Sciatic nerve (tissue), 2 donors: ENCODE measurements at places on chromosomes 4 and X.

DNA sequence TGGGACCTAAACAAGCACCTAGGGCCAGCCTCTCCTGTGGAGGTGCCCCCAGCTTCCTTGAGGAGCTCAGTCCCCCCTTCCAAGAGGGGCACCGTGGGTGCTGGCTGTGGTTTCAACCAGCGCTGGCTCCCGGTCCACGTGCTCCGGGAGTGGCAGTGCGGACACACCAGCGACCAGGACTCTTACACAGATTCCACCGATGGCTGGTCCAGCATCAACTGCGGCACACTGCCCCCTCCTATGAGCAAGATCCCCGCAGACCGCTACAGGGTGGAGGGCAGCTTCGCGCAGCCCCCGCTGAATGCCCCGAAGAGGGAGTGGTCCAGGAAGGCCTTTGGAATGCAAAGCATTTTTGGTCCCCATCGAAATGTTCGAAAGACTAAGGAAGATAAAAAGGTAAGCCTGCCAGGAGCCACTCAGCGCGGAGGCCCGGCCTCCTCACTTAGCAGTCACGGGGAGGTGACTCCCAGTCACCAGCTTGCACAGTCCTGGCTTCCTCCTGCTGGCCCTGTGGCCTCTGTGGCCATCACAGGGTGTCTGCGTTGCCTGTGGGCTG lies 24.9 kb downstream of the RGS12 start:
- peak; percentile 55 for DNase-seq

DNA sequence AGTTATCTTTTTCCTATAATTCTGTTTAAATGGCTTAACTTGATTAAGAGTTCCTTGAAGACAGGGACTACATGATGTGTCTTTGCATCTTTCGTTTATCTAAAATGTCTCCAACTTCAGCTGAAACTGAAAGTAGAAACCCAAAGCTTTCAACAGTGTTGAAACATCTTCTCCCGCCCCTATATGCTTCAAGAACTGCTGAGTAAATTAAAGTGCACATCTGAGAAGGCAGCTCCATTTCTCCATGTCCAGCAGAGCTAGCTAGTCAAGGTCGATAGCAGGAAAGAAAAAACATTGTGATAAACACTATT lies 185.7 kb upstream of the TBL1X start:
- no peak for DNase-seq

GRCh38 chr4:168759321-168759720 lies 250.7 kb downstream of the CBR4 start:
- DNase-seq = no peak

- no peak for DNase-seq
These were observed 637.6 kb upstream of the EPHA5 start for GRCh38 chr4:66307641-66308438.

- DNase-seq = no peak
These were observed 598.5 kb upstream of the PITX2 start for GRCh38 chr4:111221371-111221770.

GRCh38 chrX:67652543-67652942 lies 108.7 kb downstream of the AR start:
- DNase-seq = no peak

- no peak for DNase-seq
These were observed 35.1 kb upstream of the TACR3 start for GRCh38 chr4:103754844-103755243.

- peak; percentile 63 for DNase-seq
These were observed 160.7 kb upstream of the LDB2 start for GRCh38 chr4:17058916-17059741.

- no peak for DNase-seq
These were observed 2.8 kb upstream of the TENM3 start for GRCh38 chr4:182240161-182241130.

DNA sequence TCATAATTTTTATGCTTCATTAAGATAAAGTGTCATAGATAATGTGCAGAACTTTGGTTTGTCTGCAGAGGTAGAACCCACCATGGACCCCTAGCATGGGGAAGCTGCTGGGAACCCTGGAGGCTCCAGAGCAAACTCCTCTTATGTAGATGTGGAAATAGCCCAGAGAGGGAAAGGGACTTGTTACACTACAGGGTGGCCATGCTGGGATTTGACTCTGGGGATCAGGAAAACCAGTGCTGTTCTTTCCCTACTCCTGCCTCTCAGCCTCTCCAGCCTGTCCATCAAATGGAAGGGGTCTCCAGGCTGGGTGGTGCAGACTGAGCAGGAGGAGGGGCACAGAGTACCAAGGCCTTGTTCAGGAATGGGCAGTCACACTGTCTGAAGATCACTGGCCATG lies 54.2 kb downstream of the MSX1 start:
- no peak for DNase-seq

DNA sequence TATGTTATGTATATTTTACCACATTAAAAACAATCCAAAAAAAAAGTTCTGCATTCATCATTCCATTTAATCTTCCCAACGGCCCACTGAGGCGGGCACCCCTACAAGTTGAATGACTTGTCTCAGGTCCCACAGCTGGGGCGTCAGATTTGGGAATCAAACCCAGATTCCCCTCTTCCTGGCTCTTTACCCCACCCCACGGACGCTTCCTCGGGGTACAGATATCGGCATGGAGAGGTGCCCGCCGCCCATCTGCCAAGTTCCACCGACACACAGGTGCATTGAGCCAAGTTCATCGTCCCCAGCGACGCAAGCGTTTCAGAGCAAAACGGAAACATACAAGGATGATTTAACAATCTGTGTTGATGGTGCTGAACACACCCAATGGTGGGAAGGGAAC lies 36.9 kb upstream of the MAN2B2 start:
- DNase-seq = no peak

DNA sequence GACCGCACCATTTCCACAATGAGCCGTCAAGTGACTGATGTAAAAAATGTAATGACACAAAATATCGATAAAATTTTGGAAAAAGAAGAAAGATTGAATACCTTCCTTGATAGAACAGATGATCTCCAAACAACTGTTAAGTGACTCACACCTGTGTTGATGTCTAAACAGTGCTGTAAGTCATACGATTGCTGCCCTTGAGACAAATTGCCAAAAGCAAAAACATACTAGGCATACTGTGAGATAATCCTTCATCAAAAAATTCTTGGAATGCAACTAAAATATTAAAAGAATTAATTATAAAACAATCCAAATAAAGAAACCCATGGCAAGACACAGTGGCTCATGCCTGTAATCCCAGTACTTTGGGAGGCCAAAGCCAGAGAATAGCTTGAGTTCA lies 53.4 kb downstream of the HNRNPD start:
- DNase-seq = no peak

DNA sequence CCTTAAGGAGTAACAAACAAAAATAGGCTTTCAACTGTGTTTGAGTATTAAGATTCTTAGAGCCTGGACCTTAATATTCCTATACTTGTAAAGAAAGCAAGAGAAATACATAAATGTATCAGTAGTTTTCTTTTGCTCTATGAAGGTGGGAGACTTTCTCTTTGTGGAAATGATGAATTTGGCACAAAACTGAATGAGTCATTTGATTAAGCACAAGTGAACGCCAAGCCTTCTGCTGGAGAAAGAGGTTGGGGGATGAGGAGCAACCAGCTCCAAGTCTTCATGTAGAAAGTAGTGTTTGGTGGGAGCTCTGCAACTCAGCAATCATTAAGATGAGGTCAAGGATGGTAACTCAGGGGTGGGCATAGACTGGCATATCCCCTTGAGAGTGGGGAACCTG lies 49.6 kb downstream of the MEPE start:
- no peak for DNase-seq

- DNase-seq = no peak
These were observed 12.3 kb upstream of the SCOC start for GRCh38 chr4:140361099-140361498.

- no peak for DNase-seq
These were observed 75.8 kb upstream of the PCDH18 start for GRCh38 chr4:137608085-137608484.

DNA sequence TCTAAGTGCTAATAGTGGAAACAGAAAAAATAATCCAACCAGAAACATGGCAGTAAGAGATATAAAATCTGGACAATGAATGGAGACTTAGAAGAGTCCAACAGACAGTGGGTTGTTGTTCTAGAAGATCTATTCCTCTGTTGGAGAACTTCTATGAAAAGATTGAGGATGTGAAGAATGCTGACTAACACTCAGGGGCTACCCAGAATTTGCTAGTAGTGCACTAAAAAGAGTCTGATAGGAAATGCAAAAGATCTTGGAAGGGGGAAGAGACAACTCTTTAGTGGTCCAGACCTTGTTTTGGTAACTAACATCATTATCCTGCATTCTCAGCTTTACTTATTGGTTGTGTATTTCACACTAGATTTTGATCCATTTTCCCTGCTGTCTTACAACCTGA lies 77.9 kb downstream of the SMARCA1 start:
- no peak for DNase-seq

DNA sequence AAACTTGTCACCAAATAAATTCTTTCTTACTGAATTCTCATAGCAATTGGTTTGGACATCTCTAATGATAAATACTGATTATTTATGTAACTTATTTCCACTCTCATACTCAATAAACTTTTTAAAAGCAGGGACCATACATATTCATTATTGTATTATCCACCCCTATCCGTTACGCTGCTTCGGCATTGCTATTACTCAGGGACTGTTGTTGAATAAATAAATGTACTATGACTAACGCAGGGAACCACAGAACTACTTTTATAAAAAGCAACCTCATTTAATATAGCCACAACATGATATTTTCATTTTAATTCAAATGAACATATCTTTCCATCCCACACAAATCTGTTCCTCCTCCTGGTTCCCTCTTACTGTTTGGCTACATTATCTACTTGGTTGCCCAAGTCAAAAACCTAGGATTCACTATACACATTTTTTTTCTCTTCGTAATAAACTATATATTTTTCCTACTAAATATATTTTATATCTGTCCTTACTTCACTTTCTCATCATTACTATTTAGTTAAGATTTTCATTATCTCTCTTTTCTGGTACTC lies 14.9 kb upstream of the ANKRD50 start:
- no peak for DNase-seq

DNA sequence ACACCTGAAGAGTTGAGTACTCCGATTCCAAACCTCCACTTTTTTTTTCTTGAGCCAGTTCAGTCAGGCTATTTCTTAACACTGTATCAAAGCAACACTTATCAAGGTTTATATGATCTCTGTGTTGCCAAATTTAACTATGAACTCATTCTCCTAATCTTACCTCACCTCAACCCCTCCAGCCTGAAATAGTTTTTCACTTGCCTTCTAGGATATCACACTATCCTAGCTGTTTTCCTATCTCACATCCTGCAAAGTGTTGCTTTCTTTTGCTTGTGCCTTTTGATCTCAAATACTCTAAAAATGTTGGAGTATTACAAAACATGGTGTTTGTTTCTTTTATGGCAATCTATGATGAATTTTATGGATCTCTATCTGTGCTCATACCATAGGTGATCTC lies 415.0 kb downstream of the CFAP47 start:
- DNase-seq = no peak

DNA sequence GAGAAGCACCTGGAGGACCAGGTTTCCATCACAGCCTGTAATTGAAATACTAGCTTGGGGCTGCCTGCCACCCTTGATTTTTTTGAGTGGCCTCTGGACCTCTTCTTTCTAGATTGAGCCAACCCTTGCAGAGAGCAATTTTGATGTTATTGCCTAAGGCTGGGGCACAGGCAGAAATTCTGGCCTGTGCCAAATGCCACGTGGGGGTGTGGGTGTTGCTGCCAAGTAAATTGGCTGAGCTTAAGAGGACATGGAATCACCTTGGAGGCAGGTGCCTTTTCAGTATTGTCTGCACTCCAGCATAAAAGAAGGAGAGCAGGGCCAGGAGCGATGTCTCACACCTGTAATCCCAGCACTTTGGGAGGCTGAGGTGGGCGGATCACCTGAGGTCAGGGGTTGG lies 286.1 kb upstream of the PRPS2 start:
- no peak for DNase-seq

- DNase-seq = no peak
These were observed 1.7 kb upstream of the RRAGB start for GRCh38 chrX:55715847-55716246.

DNA sequence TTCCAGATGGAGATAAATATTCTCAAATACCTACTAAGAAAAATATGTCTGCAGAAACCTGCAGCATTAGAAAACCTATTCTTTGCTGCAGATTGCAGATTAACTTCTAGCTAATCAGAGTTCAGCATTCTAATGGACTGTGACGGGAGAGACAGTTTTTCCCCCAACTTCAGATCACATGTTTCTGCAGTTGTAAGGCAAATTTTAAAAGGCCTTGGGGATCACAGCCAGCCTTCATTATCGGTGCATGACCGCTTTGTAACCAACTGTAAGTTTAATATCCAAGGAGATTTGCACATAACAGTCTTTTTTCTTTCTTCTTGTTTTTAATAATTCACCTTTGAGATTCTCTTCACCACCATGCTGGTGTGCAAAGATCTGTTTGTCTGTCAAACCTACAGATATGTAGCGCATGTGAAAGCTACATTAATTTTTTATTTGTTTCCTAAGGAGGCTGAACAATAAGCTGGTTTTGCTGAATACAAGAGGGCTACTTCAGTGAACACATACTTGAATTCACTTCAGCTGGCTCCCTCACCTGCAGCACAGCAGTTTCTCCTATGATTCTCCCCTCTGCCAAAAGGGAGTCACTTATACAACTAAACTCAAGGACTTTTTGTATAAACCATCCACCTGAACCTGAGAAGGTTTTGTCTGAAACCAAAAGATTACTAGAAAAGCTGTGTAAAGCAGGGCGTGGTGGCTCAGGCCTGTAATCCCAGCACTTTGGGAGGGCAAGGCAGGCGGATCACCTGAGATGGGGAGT lies 488.5 kb downstream of the RPA4 start:
- no peak for DNase-seq

DNA sequence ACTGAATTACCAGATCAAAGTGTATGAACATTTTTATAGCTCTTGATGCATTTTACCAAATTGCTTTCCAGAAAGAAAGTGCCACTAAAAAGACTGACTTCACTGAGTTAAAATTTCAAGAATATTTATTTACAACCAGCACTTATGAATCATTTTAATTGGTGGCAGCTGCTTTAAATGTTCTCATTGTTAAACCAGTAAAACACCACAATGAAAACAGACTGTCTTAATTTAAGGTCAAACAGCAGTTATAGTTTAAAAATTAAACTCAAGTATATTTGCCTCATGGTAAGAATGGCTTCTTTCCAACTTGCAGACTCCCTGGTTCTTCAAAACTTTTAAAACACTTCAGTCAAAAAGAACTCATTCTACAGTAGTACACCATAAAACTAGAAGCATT lies 36.9 kb downstream of the AMMECR1 start:
- no peak for DNase-seq

GRCh38 chr4:83046693-83047473 lies 11.9 kb downstream of the COPS4 start:
- DNase-seq = no peak

GRCh38 chr4:53705151-53705764 lies 114.0 kb upstream of the LNX1 start:
- DNase-seq = no peak
